ENCODE measurements at places on chromosomes 1 and 21. TPM values are rescaled to one million over a fixed set of nuclear protein-coding genes. Genes with fewer than 3 reads are reported as not detected.

DNA sequence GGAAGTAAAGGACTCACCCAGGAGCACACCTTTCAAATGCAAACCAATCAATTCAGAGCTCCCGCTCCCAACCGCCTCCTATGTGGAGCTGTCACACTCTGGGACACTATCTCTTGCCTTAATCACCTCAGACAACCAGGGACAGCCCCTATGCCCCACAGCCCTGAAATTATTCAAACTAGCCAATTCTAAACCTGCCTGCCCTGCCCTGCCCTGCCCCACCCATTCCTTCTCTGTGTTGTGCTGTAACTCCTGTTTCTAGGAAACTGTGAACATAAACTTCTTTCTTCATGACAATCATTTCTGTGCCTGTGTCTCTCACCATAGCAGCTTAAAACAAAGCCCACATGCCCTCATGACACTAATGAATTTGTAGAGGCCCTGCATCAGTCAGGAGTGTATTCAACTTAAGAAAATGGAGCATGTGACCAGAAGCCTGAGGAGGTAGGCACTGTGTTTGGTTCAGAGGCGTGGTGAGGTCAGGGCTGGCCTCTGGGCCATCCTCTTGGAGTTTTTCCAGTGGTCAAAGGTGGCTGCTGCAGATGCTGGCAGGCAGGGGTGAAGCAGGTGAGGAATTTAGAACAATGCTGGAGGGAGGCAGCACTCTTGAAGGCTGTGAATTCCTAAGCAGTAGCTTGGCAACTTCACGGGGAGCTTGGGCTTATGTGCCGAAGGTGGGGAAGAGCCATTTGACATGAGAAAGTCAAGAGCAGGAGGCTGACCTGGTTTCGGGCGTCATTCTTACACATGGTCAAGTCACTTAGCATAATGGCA, 74.5 kb downstream of the RHOU start:
- DNase-seq, result no peak

DNA sequence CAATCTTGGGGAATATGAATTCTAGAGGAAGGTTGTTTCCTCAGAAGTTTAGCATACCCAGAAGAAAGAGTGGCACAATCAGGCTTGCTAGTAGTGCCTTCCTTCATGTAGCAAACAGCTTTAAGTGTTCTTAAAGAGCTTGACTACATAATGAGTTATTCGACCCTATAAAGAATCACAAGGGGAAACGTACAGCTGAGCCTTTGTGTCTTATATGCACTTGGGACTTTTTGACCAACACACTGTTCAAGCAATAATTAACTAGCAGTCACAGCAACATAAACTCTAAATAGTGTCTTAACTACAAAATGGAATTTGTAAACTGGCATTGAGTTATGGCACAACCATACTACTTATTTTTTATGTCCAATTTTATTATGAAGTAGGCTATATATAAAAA, 86.1 kb downstream of the TTLL7 start:
- no peak for DNase-seq

DNA sequence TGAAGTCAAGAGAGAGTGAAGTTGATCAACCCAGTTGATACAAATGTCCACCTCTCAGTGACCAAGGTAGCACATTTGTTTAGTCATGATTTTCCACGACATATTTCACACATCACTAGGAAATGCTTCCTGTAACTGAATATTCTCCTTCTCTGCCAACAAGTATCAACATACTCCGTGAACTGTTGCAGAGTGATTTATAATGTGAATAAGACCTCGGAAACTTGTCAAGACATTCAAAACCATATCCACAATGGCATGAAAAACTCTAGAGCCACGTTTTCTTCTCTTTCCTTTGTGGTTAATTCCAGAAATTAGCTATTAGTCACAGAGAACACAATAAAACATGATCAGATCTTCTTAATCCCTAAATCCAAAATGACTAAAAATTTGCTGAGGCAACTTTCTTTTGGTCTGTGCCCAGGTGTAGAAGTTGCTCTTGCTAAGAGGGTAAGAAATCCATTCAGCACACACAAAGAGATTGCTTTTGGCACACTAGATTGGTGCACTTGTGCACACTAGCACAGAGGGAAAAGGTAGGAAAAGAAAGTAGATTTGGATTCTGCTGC, 244.3 kb upstream of the NRIP1 start:
- DNase-seq, result no peak

DNA sequence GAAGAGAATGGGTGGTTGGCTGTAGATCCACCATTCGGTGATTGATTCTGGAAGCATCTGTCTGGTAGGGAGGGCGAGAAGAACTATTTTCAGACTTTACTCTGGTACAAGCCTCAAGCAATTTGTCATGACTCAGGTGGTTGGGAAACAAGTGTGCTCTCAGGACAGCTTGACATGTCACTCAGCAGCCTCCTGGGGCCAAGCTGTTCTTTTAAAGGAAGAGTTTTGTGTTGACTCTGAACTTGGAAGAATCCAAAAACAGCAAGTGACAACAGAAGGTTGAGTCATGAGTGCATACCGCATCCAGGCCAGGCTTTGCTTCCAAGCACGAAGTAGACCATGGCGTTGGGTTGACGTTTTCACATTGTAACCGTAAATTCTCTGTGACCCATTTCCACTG, 65.9 kb downstream of the CLIC6 start:
- DNase-seq, result no peak

The PRPF38B gene
- total RNA-seq, result 25.0 TPM

The MIXL1 gene
- not detected for total RNA-seq

The KCNE1 gene
- 7.2 TPM for total RNA-seq

The RNF186 gene
- not detected for total RNA-seq

Data from sigmoid colon (tissue), 7 donors.